ENCODE measurements at places on chromosomes 5 and 9.

GRCh38 chr9:33048054-33048465 lies 23.0 kb downstream of the DNAJA1 start:
- no peak for DNase-seq

- no peak for DNase-seq
Measured at GRCh38 chr5:25002371-25002770, 357.6 kb upstream of the CDH10 start.

DNA sequence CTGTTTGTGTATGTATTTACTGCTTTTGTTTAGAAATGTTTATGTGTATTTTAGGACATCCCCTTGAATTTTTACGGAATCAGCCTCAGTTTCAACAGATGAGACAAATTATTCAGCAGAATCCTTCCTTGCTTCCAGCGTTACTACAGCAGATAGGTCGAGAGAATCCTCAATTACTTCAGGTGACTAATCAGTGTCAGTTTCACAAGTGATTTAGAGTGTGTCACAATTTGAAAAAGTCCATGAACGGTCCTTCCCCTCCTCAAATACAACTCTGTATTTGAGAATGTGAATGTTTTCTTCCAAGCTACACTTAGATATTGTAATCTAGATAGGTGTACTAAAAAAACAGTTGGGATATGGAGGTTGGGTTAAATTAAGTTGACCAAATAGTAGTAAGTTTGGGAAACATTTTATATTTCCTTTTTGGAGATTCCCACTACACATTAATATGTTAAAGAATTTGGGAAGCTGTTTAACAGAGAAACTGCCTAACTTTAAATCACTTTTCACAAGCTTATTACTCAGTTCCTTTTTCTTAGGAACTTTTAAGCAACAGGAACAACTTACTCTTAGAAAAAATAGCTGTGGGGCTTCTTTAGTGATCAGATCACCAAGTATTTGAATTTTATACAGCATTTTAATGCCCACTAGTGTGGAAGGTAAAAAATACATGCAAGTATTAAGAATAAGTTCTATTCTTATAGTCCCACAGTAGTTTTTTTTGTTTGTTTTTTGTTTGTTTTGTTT lies 40.9 kb downstream of the RAD23B start:
- no peak for DNase-seq

- no peak for DNase-seq
Measured at GRCh38 chr5:172896465-172896864, 62.4 kb downstream of the ERGIC1 start.

DNA sequence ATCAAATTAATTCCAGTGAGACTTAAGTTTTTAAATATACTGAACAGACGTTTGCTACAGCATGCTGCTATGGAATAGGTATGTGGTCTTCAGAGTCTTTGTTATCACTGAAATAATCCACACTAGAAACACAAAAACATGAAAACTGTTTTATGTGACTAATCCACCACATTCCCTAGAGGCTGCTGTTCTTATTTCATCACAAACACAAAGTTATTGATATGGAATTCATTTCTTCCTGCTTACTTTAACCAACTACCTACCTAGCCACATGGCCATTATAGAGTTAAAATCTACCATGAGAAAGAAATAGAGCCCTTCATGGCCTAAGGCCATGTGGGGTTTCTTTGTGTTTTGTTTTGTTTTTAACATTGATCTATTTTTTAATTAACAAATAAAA lies 232.3 kb upstream of the PTGER4 start:
- no peak for DNase-seq

GRCh38 chr5:69526660-69527059 lies 33.3 kb upstream of the GTF2H2C start:
- DNase-seq, result no peak

- no peak for DNase-seq
Measured at GRCh38 chr5:101535626-101536025, 632.5 kb upstream of the ST8SIA4 start.

GRCh38 chr5:126354012-126354857 lies 69.0 kb upstream of the GRAMD2B start:
- peak; percentile 43 for DNase-seq

DNA sequence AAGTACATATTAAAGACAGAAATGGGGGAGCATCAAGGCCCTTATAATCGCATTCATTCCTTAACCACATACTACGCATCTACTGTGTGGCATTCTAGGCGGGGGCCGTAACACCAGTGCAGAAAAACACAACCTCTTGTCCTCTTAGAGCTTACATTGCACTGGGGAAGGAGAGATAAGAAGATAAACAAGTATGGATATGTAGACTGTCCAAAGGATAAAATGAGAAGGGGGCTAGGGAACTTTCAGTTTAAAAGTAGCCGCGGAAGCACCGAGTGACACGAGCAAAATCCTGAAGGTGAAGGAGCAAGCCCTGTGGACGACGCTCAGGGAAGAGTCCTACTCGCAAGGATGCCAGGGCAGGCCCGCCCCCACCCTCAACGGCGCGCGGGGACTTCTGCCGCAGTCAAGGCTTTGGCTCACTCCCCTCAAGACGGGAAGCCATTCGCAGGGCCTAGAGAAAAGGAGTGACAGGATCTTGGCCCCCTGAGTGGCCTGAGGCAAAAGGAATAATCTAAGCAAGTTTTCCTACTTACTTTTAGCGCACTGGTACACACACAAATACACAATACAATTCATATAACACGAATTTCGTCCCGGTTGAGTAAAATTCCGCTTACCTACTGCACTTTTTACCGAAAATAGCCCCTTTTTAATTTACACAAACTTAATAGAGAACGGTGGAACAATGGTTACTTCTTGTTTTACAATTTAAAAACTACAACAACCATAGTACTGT lies 1.3 kb upstream of the NIPBL start:
- DNase-seq, result peak; percentile 54

- DNase-seq, result no peak
Measured at GRCh38 chr9:136011376-136011702, 50.2 kb upstream of the UBAC1 start.

DNA sequence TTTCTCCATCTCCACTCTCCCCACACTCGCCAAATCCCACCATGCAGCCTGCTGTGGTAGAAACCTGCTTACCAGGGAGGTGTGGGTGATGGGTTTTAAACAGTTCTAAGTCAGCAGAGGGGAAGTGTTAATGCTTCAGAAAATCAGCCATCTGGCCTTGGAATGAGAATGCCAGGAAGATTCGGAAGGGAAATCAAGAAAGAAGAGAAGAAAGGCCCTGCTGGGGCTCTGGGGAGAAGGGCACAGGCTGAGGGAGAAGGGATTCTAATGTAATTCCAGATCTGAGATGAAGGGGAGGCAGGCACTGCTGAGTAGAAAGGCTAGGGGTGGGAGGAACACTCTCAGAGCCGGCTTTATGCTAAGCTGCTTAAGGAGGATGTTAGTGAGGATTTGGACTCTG lies 434.7 kb upstream of the DMAC1 start:
- DNase-seq, result no peak

GRCh38 chr5:103801681-103802080 lies 239.1 kb upstream of the NUDT12 start:
- no peak for DNase-seq

- no peak for DNase-seq
Measured at GRCh38 chr5:156896546-156896945, 46.5 kb downstream of the PPP1R2B start.

GRCh38 chr5:136712628-136713027 lies 347.3 kb upstream of the TRPC7 start:
- DNase-seq, result no peak

GRCh38 chr5:142678529-142678928 lies 7.4 kb downstream of the FGF1 start:
- DNase-seq, result no peak
